T-helper 17 cell (primary cell): ENCODE measurements at places on chromosomes 11 and 22. TPM values are rescaled to one million over a fixed set of nuclear protein-coding genes. Genes with fewer than 3 reads are reported as not detected.

DNA sequence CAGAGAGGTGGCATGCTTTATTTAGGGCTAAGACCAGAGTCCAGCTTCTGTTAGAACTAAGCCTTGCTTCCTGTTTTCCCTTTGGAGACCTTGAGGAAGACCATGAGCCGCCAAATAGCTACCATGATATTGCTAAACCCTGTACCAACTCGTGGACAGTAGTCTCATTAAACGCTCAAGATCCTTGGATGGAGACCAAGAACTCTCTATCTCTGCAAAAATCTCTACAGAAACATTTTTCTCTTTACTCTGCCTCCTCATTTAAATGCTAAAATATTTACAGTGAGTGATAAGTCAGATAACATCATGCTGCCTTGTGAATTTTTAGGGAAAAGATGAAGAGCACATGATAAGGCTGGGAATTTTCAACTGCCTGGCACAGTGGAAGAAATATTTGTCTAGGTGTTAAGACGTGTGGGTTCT lies 197.8 kb downstream of the MAML2 start:
- no peak for DNase-seq

The SOX10 gene
- total RNA-seq = not detected

- DNase-seq = no peak
Observed at GRCh38 chr11:126336671-126337101, 18.8 kb upstream of the ST3GAL4 start.

GRCh38 chr11:4884361-4884760 lies 2.7 kb downstream of the OR51T1 start:
- no peak for DNase-seq

- DNase-seq = no peak
Observed at GRCh38 chr11:33649944-33650343, 50.7 kb downstream of the C11orf91 start.

- DNase-seq = no peak
Observed at GRCh38 chr11:38423042-38423441, 1825.0 kb upstream of the RAG2 start.

GRCh38 chr11:94545264-94546161 lies 1.8 kb downstream of the FUT4 start:
- no peak for DNase-seq

GRCh38 chr11:35943713-35944502 lies at the start of gene LDLRAD3:
LDLRAD3 (plus strand) TSS chr11:35944062; CDS start chr11:35944099, 37 bp downstream.
- DNase-seq = no peak

GRCh38 chr22:24894998-24895397 lies 51.5 kb downstream of the LHFPL7 start:
- DNase-seq = no peak

DNA sequence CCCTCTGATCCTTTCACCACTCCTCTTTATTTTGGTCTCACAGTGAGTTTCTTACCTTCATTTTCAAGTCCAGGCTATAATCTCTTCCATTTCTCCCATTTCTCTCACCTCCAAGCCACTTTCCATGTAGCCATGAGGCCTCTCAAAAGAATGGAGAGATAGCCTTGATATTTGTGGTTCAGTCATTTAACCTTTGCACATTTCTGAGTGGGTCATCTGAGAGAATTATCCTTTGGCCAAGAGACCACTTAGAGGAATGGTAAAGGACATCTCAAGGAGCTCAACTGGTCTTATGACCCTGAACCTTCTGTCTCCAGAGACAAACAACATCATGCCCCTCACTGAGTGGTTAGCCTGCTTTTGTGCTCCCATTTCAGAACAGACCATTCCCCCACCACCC lies 121.1 kb downstream of the KIRREL3 start:
- DNase-seq = no peak

- no peak for DNase-seq
Observed at GRCh38 chr22:25747245-25747944, 5.4 kb downstream of the MYO18B start.

The IL10RA gene
- total RNA-seq = 274 TPM

The RCOR2 gene
- total RNA-seq = not detected

The ENTHD1 gene
- total RNA-seq = not detected

GRCh38 chr11:61972672-61973475 lies 5.4 kb upstream of the FTH1 start:
- no peak for DNase-seq

DNA sequence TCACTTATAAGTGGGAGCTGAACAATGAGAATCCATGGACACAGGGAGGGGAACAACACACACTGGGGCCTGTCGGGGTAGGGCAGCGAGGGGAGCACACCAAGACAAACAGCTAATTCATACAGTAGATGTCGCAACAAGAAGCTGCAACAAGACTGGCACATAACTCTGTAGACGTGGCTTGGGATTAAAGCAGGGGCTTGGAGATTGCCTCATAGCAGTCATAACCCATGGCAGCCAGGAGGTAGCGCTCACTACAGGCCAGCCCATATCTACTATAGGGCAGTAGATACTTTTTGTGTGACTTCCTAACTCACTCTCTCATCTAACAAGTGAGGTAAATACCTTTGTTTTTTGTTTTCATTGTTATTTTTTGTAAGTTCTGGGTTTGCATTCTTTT lies 1.7 kb upstream of the OR9G4 start:
- no peak for DNase-seq

DNA sequence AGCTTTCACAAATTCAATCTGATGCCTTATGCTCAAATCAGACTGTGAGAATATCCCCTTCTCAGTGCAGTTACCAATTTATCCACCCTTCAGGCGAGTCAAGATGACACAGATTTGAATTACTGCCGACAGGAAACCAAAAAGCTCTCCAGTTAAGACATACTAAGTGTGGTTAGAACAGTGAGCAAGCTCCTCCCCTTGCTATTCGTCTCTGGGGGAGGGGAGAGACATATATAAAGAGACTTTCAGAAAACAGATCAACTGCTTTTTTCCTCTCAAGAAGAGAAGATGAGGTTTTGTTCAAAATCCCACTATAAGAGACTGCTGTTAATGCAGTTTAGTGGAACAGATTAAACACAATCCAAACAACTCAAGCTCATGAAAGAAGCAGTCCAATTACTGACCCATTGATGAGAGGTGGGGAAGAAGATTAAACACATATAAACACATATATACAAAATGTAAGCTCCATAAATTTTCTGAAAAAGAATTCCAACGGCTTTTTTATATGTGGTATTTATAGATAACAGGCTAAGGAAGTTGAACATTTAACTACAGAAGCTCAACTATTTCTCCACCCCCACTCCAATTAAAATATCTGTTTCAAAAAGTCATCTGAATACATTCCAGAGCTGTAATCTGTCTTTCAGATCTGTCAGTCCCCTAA lies 102.7 kb downstream of the MRTFA start:
- DNase-seq = no peak
